Neuronal stem cell (in vitro differentiated cells): ENCODE measurements at places on chromosomes 12 and 14.

DNA sequence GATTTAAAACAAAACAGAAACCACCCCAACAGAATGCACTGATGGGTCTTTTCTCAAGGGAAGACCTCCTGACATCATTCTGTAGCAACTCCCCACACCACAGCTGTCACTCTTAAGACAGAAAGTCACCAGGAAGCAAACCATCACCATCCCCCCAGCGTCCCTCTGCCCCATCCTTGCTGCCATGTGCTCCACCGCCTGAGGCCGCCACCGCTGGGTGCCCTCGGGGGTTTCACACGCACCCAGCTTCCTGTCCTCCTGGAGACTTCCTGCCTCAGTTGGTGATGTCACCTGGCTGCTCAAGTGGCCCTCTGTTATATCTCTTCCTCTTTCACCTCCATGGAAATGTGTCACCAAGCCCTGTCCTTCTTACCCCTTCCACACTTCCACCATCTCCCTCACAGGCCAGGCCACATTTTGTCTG, 71.4 kb upstream of the GPR68 start:
- DNase-seq: no peak

GRCh38 chr14:61048640-61049039, 67.6 kb downstream of the SLC38A6 start:
- DNase-seq: no peak

- no peak for DNase-seq
Observed at GRCh38 chr12:32025906-32026305, 66.7 kb downstream of the RESF1 start.

GRCh38 chr12:67419810-67420209, 150.7 kb downstream of the CAND1 start:
- no peak for DNase-seq

- no peak for DNase-seq
Observed at GRCh38 chr12:90546511-90546910, 408.5 kb downstream of the CCER1 start.

- DNase-seq: no peak
Observed at GRCh38 chr12:59603754-59604153, 7.9 kb downstream of the SLC16A7 start.

DNA sequence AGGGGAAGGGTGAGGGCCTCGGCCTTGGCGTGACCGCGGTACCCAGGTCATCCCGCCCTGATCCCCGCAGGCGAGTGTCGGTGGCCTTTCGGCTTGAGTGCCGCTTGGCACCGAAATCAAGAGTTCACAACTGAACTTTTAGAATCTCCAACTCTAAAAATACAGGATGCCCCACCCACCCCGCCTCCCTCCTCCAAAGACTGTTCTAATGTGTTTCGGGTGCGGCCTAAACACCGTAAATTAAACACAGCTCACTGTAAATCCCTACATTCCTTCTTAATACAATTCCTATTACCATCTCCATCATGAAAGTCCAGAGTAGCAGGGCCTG, 11.4 kb downstream of the SCNN1A start:
- DNase-seq: no peak

DNA sequence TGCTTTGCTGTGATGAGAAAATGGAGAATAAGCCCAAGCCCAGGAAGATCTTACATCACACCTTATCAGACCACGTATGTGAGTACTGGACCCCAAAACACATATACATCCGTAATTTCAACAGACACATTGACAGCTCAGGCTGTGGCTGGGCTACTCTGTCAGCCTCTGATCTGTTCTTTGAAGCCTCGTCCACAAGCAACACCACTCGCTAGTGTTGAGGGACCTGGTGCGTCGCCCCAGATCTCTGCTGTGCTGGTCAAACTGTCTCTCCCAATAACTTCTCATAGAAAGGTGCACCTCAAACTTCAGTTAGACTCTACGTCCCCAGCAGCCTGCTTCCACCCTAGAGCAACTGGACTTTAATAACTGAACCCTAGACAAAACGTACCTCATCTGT, 10.6 kb upstream of the SFSWAP start:
- no peak for DNase-seq

GRCh38 chr14:104396682-104397470, 182.7 kb upstream of the C14orf180 start:
- no peak for DNase-seq

- DNase-seq: peak; percentile 49
Observed at GRCh38 chr14:85531587-85532373, 1.8 kb downstream of the FLRT2 start.

- no peak for DNase-seq
Observed at GRCh38 chr12:120013659-120014380, 24.8 kb downstream of the BICDL1 start.

DNA sequence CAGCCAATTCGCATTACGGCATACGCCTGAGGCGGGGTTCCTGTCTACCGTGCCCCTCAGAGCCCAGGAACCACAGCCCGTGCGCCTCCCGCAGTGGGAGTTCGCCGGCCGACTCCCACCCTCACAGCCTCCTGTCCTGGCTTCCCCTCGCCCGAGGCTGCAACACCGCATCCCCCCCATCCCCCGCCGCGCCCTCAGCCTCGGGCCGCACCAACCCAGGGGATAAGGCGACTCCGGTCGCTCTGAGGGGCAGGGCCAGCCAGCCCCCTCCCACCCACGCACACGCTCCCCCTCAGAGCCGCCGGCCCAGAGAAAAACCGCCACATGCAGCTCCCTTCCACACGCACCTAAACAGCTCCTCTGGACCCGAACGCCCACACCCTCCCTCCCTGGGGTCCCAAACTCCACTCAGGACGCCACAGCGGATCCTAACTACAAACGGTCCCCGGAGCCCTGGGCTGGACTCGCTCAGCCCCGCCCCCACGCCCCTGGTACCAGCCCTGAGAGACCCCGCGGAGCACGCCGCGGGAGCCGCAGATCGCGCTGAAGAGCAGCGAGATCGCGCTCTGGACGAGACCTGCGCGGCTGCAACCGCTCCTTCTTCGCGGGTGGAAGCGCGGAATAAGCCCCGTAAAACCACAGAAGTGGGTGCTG, at the start of gene C14orf39:
C14orf39 (minus strand) TSS at position 466 of the 654 bp plus-strand sequence. CDS start 985 bp downstream, outside the sequence.
- DNase-seq: peak; percentile 56

- no peak for DNase-seq
Observed at GRCh38 chr14:62691647-62692489, 353.4 kb downstream of the KCNH5 start.

DNA sequence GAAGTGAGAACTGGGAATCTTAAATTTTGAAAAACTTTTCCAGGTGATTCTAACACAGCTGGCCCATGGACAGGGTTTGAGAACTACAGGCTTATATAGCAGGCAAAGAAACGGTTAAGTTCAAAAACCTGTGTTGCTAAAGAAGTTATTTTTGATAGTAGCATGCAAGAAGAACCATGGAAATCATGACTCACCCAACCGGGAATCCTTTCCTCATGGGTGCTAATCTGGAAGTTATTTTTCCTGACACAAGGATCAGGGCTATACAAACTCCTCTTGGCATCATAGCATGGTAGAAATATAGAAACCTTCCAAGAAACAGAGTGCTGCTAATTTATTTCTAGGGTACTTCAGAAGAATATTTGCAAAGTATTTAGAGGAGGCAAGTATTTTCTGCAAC, 588.7 kb downstream of the CCER1 start:
- DNase-seq: no peak
